ENCODE measurements at places on chromosomes 2 and 18. TPM values are rescaled to one million over a fixed set of nuclear protein-coding genes. Genes with fewer than 3 reads are reported as not detected.
A peak's percentile ranks its signal among the peaks of the same experiment; 100 is the strongest.

DNA sequence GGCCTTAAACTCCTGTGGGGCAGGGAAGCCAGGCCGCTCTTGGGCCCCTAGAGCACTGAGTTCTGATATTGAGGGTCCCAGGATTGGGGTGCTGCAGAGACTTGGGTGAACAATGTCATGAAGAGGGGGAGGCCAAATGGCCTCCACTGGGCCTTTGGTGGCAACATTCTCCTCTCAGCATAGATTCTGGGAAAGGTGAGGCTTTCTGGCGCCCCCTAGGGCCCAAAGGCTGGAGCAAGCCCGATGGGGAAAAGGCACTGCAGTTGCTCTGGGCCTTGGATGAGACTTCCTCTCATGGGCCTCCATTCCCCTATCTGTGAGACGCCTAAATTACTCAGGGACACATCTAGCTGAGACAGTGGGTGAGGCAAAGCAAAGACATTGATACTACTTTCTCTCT, 84.8 kb downstream of the ACAA2 start:
- peak; percentile 48 for DNase-seq

Gene IL36A
- not detected for polyA plus RNA-seq

Gene SLC40A1
- polyA plus RNA-seq, result 2.1 TPM

DNA sequence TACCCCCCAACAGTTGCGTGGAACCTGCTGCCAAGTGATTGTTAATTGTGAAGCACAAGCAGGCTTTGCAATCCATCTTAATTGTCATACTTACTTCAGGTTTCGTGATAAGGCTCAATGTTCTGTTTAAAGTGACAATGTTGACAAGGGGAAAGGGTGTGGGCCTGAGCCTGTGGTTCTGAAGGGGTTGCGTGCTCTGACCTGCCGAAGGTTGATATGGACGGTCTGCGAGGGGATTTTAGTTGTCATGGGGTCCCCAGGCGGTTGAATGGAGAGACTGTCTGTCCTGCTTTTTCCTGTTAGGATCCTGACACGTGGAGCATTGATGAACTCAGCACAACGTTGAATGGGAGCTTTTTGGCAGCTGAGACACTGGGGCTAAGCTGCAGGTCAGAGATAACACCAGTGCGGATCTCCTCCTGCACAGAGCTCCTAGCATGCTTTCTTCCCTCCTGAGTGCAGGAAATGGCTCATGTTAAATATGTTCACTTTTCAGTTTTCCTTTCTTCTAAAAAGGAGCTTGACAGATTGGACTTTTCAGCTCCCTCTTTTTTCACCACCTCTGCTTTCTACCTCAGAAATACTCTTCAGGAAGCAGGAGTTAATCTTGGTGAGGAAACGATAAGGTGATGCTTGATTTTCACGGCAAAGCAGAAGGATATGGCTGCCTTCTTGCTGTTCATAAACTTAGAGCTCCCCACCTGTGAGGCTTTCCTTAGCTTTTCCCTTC, 62.9 kb upstream of the ZEB2 start:
- DNase-seq, result no peak

GRCh38 chr18:72375618-72376017, 168.5 kb downstream of the CBLN2 start:
- DNase-seq, result no peak

DNA sequence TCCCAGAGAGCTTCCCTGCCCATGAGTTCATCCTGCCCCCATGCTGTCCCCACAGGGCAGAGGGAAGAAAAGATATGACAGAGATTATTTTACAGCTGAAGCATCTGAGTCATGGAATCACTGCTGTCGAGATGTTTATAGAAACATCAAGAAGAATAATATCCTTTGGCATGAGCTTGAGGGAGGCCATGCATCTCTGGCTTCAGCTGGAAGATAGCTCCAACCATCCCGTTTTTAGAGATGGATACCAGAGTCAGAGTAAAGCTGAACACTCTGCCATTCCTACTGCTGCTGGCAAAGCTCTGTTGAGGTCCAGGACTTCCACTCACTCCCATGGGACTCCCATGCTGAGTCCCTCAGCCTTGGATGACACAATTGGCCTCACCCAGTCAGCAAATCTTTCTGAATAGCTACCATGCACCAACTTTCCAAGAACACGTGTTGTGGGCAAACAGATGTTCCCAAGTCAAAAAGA, 167.8 kb downstream of the TTC32 start:
- DNase-seq, result no peak

GRCh38 chr18:76497021-76497420, 2.0 kb upstream of the ZNF516 start:
- no peak for DNase-seq

DNA sequence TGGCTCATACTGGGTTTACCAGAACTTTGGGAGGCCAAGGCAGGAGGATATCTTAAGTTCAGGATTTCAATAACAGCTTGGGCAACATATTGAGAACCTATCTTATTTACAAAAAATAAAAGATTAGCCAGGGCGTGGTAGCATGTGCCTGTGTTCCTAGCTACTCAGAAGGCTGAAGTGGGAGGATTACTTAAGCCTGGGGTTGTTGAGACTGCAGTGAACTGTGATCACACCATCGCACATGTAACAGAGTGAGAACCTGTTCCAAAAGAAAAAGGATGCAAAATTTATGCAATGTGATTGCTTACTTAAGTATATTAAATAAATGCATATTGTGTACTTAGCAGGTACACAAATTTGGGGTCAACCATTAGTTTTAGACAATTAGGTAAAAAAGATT, 768.9 kb upstream of the CDH7 start:
- no peak for DNase-seq

GRCh38 chr2:120477831-120478481, 132.0 kb downstream of the INHBB start:
- no peak for DNase-seq

DNA sequence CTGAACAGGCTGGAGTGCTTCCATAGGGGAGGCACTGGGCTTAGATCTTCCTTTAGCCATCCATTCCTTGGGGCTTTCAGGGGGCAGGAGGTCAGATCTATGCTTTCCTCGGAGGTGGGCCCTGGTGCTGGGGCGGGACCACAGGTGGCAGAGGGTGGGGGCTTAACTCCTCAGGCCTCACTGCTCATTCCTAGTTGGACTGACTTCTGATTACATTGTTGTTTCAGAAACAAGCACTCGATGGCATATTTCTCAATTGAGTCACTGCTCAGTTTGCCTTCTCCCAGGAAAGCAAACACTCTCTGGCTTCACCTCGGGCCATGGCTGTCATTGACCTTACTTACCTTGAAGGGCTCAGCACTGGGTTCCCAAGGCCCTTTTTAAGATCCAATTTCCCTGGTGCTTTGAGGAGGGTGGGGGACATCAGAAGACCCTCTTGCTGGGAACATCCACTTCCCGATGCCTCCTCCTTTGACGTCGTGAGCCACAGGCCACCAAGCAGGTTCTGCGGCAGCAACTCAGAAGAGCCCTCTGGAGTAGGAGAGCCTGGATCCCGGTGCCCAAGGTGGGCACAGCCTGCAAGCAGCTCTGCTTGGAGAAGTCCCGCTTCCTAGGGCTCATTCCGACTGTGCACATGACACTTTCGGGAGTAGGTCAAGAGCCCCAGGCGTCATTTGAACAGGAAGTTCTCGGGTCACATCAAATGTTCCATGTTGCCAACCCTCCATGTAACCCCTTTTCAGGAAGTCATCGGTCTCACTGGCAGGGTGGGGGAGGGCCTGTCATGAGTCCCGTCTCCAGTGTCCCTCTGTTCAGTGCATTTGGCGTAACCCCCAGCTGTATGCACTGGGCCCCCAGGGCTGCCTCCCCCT, 40.6 kb downstream of the SDC1 start:
- no peak for DNase-seq

Gene DNAH6
- polyA plus RNA-seq, result 0.03 TPM

Gene C2orf76
- 6.0 TPM for polyA plus RNA-seq

- no peak for DNase-seq
These were observed 12.6 kb downstream of the PPP1R1C start for GRCh38 chr2:181998041-181998835.

Gene FAM228A
- polyA plus RNA-seq, result 0.13 TPM

Gene RAPGEF4
- polyA plus RNA-seq, result 0.30 TPM

Gene WNT6
- 0.08 TPM for polyA plus RNA-seq

Gene SNED1
- 0.03 TPM for polyA plus RNA-seq

GRCh38 chr2:9991221-9991620, 39.7 kb downstream of the GRHL1 start:
- DNase-seq, result no peak

DNA sequence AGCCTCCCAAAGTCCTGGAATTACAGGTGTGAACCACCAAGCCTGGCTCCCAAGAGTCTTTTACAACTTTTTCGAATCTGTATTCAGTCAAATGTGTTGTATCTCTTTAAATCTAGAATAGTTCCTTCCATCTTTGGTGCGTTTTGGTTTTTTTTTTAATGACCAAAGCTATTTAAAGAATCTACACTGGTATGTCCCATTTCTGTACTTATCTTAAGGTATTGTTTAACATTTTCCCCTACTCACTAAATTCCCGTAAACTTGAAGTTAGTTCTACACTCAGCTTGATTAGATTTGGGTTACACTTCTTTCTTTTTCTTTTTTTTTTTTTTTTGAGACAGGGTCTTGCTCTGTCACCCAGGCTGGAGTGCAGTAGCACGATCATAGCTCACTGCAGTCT, 63.8 kb downstream of the TMEM237 start:
- no peak for DNase-seq

DNA sequence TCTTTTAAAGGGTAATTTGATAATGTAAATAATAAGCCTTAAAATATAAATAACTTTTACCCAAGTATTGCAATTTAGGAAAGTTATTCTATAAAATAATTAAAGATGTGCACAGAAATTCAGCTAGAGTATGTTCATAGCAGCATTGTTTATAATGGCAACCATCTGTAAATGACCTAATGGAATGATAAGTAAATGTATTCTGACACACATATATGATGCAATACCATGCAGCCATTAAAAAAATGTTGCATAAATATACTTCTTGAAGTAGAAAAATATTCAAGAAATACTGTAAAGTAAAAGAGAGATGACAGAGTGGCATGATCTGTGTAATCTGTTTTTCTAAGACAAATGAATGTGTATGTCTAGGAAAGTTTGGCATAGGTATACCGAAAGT, 545.7 kb downstream of the ZEB2 start:
- no peak for DNase-seq

Gene ALK
- 0.55 TPM for polyA plus RNA-seq

Gene UGT1A1
- not detected for polyA plus RNA-seq

- no peak for DNase-seq
These were observed 25.0 kb downstream of the TTN start for GRCh38 chr2:178782236-178782635.

DNA sequence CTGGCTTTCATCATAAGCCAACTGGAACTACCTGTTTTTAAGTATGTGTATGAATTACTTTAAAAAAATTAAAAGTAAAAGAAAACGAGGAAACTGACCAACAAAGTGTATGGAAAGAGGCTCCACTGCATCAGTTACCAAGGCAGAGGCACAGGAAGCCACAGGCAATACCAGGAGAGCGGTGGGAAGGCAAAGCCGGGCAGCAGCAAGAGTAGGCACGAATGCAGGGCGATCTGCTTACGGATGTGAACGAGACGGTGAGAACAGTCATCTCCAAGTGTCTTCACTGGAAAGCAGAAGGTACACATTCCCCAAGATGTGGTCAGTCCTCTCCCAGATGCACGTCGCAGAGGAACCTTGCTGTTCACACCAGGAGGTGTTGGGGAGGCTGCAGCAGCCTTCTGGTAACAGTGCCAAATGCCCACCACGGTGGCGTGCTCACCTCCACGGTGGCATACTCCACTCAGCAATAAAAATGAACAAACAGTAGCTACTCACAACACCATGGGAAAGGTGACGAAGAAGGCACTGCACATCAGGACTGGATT, 43.1 kb downstream of the HS6ST1 start:
- no peak for DNase-seq

Gene NR4A2
- polyA plus RNA-seq, result 16.2 TPM

DNA sequence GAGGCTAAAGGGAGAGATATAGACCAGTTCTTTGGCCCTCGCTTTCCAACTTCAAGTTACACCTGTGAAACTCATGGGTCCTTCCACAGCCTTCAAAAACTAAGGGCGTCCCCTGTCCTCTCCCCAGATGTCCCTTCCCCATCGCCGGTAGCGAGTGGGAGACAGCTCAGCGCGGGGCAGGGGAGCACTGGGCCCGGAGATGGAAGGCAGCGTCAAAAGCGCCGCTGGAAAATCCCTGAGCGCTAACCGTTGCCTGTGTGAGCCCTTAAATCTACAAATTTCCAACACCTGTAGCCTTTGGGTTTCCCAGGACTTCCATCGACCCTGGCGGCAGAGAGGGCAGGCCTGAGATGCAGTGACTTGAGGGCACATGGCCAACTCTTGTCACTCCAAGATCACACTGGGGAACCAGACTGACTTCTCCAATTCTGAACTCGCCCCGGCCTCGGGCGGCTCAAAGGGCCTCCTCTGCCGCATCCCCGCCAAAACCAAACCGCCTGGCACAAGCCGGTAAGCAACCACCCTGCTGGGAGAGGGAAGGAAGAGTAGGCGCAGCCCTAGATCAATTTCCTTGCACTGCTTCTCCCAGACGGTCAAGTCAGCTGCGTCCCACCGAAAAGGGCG, 879 bp upstream of the EPAS1 start:
- DNase-seq, result no peak

Gene SCN9A
- 5.9 TPM for polyA plus RNA-seq

Gene SULT6B1
- polyA plus RNA-seq, result not detected

- DNase-seq, result no peak
These were observed 69.7 kb downstream of the LRATD1 start for GRCh38 chr2:14702258-14702657.

GRCh38 chr2:112001942-112002341, 53.1 kb upstream of the TMEM87B start:
- DNase-seq, result no peak

Gene VAMP8
- 0.72 TPM for polyA plus RNA-seq

GRCh38 chr2:238893349-238894000, 45.6 kb downstream of the TWIST2 start:
- no peak for DNase-seq

DNA sequence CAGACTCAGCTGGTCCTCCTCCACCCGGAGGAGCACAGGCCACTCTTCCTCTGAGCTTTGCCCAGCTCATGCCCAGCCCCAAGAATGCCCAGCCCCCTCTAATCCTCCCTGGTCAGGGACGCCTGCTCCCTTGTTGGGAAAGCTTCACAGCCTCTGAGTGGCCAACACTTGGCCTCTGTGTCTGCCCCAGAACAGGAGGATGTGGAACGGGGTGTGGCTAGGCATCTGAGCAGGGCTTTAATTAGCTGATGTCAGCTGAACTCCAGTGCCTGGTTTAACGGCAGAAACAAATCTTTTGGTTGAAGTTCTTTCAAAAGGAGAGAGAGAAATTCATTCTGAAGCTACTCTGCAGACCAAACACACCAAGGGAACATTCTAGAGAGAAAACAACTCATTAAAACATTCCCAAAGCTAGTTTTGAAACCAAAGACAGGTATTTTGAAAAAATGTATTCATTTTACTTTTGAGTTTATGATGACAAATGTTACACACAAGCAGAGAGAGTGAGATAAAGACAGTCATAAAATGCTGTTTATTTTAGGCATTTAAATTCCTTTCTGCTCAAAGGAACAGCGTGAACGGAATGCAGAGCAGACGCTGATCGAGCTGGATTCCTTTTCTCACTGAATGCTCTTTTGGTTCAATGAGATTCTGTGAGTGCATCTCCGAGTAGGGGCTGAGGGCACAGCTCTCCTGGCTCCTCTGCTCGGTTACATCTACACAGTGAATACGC, 63.8 kb downstream of the RTP5 start:
- DNase-seq, result no peak

GRCh38 chr2:78535395-78535794, 490.1 kb upstream of the REG3G start:
- DNase-seq, result no peak

GRCh38 chr2:96763511-96764252, 3.0 kb downstream of the CNNM4 start:
- DNase-seq, result peak; percentile 76

Data from SK-N-SH (cell line).